ENCODE measurements at places on chromosomes 3 and 15. TPM values are rescaled to one million over a fixed set of nuclear protein-coding genes. Genes with fewer than 3 reads are reported as not detected.

Gene ST8SIA2
- not detected for total RNA-seq

DNA sequence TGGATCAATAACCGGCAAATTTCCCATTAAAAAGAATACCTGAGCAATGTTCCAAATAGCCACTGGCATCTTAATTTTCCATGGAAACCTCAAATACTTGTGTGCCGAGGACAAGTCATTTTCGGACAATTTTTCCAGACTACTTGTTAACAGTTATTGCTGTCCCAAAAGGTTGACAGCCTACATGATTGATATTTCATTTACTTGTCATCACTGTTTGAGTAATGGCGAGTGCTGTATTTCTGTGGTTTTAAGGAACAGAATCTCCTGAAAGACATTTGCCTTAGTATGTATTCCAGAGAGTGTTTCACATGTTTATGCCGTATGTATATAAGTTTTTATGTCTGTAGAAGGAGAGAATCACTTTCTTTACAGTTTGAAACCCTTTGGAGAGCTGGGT lies 36.7 kb downstream of the MAP2K5 start:
- no peak overlapping the region for H3K4me3 ChIP-seq
- no peak for DNase-seq
- no peaks in the 10 kb centered on the region for H3K27me3 ChIP-seq
- H3K36me3 ChIP-seq: no peaks in the 10 kb centered on the region

DNA sequence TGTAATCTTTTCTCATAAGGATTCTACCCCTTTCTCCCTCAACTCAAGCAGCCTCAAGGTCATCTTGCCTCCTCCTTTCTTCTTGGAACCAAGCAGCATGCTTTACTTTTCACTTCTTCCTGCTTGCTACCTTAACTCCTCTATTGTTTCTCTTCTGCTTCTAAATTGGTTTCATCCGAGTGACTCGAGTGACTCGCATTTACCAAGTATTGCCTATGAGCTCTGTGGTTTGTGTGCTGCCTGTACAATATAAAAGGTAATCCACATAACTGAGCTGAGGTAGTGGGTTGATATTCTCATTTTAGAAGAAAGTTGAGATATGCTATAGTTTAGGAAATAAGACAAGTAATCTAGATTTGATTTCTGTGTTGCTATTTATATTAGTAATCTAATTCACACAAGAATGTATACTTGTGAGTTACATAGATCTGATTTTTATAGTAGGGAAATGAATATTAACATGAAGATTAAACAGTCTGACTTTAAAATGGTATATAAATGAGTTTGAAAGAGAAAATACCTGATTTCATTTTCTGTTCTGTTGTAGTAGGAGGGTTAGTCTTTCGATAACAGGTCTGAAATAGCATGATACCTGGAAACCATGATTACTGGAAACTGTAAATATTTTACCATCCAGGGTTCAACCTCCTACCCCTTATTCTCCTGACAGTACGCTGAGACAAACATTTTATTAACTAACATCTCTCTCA lies 5.5 kb downstream of the HHLA2 start:
- peak; percentile 42 for DNase-seq
- no peaks in the 10 kb centered on the region for H3K27me3 ChIP-seq
- peak overlapping the region; percentile 93 for H3K27ac ChIP-seq
- peaks cover 57% of the 10 kb centered on the region for H3K4me1 ChIP-seq

DNA sequence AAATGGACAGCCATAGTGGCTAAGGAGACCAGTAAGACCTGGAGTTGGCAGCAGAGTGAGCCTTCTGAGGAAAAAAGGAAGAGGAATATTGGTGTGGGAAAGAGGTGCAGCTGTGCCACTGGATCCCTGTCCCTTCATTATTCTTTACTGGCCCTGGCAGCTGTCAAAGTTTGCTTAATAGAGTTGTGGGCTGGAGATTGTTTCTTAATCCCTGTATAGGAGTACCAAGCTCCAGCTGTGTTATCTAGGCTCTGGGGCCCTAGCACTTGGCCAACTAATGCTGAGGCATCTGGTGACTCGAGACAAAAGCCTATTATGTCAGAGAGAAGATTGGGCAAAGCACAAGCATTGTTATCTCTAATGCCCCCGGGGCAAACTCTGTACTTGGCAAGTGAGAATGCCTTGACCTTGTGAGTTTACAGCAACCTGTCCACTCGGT lies 61.4 kb downstream of the ZNF609 start:
- peaks cover 25% of the 10 kb centered on the region for H3K4me1 ChIP-seq
- DNase-seq: no peak
- no peaks in the 10 kb centered on the region for H3K27me3 ChIP-seq
- peaks cover 32% of the 10 kb centered on the region for H3K36me3 ChIP-seq
- H3K4me3 ChIP-seq: no peak overlapping the region

Gene ADAMTS17
- total RNA-seq: 5.0 TPM

Gene ARPP19
- total RNA-seq: 193 TPM

GRCh38 chr15:91253605-91254004 lies 153.5 kb downstream of the SV2B start:
- H3K27ac ChIP-seq: no peak overlapping the region
- peaks cover 5% of the 10 kb centered on the region for H3K4me1 ChIP-seq
- no peaks in the 10 kb centered on the region for H3K36me3 ChIP-seq
- H3K4me3 ChIP-seq: no peak overlapping the region

Gene CCR8
- 1.9 TPM for total RNA-seq

DNA sequence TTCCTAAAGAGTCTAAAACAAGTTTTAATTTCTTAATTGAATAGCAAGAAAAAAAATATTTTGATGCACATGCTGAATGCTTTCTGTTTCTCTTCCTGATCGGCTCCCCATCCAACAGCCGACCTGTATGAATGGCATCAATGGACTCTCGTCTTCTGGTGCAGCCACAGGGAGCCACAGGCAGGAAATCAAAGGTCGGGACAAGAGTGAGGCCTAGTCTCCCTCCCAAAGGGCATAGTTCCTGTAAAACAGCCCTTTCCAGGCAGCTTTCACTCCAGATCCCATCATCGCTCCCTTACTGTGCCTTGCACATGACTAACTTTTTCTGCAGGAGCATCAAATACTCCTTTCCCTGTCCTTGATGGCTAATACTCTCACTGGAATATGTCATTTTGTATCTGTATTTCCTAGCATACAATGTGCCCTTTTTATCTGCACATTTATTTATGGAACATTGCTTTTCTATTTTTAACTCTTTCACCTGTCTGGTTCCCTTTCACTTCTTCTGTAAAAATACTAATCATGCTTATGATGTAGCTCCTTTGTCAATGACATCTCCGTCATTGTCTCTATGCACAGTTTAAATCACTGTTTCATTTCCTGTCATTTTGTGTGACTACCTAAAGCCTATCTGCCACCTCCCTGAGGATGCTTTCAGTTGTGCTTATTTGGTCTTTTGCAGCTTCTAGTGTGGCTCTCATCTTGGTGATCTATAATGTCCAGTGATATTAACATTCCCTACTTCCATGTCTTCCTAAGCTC lies 326.2 kb downstream of the CTNNB1 start:
- no peak for DNase-seq
- H3K27me3 ChIP-seq: no peaks in the 10 kb centered on the region
- H3K27ac ChIP-seq: no peak overlapping the region
- no peaks in the 10 kb centered on the region for H3K36me3 ChIP-seq
- no peak overlapping the region for H3K4me3 ChIP-seq

DNA sequence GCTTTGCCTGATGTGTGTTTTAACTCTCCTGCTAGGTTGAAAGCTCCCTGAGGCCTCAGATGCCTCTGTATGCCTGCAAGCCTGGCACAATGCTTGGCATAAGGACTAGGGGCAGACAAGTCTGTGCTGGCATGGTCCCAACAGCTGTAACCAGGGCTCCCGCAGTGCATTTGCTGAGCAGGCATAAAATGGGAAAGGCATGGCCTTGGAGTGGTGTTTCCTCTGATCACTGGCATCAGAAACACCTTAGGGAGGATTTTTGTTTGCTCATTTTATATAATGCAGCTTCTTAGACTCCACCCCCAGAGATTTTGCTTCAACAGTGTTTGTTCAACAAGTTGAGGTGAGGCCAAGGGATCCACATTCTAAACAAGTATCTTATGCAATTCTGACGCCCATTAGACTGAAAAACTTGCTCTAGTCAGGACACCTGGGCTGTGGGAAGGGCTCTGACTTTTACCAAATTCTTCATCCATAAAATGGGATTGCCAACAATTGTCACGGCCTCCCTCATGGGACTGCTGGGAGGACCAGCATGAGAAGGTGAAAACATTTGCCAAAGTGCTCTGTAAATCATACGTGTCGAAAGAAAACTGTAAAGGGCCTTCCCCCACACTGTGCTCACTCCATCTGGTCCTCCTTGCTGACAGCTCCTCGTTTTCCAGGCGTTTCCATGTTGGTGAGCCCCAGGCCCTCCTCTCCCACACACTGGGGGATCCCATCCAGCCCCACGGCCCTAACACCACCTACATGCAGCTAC lies 43.1 kb downstream of the STARD5 start:
- H3K4me3 ChIP-seq: no peak overlapping the region
- H3K36me3 ChIP-seq: peaks cover 23% of the 10 kb centered on the region
- peak overlapping the region; percentile 5 for H3K27ac ChIP-seq

GRCh38 chr3:4321732-4322131 lies 18.6 kb downstream of the SETMAR start:
- H3K36me3 ChIP-seq: peaks cover 9% of the 10 kb centered on the region
- no peak overlapping the region for H3K27ac ChIP-seq
- H3K27me3 ChIP-seq: no peaks in the 10 kb centered on the region
- no peak for DNase-seq
- no peak overlapping the region for H3K4me3 ChIP-seq
- no peaks in the 10 kb centered on the region for H3K4me1 ChIP-seq

DNA sequence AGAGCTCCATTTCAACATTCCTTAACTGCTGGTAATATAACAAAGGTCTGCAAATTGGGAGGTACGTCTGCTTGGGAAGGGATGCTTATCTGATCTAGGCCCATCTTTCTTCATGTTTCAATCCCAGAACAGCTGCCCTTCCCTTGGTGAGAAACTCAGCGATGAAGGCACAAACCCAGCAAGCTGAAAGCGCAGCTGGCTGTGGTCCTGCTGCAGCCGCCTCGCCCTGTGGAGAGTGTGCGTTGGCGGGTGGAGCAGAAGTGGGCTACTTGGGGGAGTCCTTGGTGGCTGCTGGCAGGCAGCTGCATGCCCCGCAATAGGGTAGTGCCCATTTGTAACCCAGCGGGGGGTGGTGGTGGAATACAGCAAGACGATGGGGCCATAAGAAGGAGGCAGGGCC lies 160.6 kb upstream of the WNT5A start:
- no peaks in the 10 kb centered on the region for H3K36me3 ChIP-seq
- no peaks in the 10 kb centered on the region for H3K4me1 ChIP-seq
- DNase-seq: no peak

DNA sequence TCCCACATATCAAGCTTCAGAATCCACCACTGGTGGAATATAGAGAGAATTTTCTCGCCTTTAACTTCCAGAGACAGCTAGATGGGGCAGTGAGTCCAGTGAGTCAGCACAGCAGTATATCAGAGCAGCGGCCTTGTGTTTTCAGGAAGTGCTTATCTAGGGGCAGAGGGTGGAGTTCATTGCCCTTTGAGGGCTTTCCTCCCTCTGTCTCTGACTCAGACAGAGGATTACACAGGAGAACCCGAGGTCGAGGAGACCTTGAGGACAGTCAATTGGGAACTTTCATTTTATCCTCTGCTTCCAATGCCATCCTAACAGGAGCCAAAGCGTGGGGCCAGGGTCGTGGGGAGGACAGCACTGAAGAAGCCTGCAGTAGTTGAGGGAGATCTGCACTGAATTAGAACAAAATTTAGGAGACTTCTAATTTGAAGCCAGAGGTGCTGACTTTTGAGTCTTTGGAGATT lies 109.6 kb upstream of the UMPS start:
- no peak overlapping the region for H3K4me3 ChIP-seq
- H3K27me3 ChIP-seq: peaks cover 6% of the 10 kb centered on the region
- H3K36me3 ChIP-seq: peaks cover 1% of the 10 kb centered on the region
- peak; percentile 24 for DNase-seq

Gene TBC1D5
- 48.4 TPM for total RNA-seq

GRCh38 chr15:35088329-35088728 lies 3.2 kb upstream of the NANOGP8 start:
- H3K27me3 ChIP-seq: no peaks in the 10 kb centered on the region
- H3K27ac ChIP-seq: no peak overlapping the region
- no peak overlapping the region for H3K4me3 ChIP-seq
- no peaks in the 10 kb centered on the region for H3K36me3 ChIP-seq
- DNase-seq: no peak
- H3K4me1 ChIP-seq: no peaks in the 10 kb centered on the region

Gene PDZRN3
- total RNA-seq: not detected

All from activated CD4-positive, alpha-beta T cell treated with anti-CD3 and anti-CD28 coated beads, Interleukin-2, amount 10 ng/mL, durations not matched to agents 7 days and 5 days (primary cell).